ENCODE measurements at places on chromosomes 4 and X.

DNA sequence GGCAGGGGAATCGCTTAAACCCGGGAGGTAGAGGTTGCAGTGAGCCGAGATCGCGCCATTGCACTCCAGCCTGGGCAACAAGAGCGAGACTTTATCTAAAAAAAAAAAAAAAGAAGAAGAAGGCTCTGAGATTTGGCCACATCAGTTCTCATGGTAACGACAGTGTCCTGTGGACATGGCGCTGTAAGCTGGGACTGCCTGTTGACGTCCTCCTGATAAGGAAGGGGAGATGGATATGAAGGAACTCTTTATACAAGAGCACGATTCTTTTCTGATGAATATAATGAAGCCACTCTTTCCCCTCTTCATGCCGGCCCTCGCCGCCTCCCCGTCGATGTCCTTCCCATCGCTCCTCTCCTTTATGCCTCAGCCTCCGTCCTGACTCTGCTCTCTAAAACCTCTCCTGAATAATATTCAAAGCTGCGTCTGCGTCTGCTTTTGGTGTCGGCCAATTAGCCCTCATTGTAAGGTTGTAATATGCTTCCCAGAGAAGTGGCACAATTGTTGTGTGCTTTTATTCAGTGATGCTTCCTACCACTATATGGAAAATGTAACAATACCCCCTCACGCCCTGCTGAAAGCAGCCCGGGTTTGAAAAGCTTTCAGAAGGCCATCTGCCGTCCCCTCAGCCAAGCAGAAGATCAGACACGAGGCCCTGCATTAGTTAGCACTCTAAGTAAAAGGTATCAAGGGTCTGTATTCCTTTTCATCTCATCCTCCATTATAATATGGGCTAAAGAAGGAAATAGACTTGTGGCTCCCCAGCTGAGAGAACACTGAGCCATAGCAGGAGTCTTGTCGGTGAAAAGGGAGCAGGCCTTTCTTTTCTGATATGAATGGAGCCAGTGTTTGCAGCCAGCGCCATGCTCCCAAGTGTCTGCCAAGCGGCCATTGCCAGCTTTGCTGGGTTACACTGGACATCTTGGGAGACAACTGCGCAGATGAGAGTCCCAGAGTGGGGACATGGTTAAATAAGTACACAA is 22.1 kb upstream of the SCOC start:
- DNase-seq = no peak

DNA sequence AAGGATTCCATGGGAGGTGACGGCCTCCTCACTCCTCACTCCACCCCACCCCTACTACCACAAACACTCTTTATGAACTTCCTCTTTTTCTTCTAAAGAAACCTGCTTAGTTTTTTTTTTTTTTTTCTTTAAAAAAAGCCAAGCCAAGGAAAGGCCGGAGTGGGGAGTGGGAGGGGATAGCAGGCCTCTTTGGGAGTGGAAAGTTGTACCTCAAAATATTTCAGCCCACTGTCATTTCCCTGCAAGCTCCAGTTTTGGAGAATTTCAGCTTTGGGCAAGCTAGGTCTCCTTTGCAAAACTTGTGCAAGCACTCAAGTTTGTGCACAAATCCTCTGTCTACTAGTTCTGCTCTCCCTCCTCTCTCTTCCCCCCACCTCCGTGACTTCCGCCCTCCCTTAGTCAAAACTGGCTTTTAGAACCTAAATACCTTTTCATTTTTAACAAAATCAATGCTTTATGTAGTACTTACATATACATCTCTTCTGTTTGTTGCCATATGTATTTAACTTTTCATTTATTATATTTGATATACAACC is 512 bp upstream of the ANTXR2 start:
- DNase-seq = no peak

GRCh38 chr4:188960411-188961093 is 821.3 kb downstream of the TRIML1 start:
- DNase-seq = no peak

DNA sequence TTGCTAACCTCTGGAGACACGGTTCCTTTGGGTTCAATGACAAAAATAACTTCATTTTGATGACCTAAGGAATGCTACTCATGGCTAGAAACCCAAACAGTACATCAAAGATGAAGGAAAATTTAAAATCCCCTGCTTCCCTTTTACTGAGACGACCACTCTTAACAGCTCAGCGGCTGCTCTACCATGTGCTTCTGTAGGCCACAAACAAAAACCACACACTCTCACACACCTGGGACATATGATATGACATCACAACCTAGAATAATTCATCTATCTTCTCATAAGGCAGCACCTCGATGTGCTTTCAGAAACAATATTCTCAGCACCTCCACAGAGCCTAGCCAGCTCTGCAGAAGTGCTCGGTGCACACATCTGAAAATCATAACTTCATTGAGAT is 34.7 kb downstream of the ABLIM2 start:
- no peak for DNase-seq

DNA sequence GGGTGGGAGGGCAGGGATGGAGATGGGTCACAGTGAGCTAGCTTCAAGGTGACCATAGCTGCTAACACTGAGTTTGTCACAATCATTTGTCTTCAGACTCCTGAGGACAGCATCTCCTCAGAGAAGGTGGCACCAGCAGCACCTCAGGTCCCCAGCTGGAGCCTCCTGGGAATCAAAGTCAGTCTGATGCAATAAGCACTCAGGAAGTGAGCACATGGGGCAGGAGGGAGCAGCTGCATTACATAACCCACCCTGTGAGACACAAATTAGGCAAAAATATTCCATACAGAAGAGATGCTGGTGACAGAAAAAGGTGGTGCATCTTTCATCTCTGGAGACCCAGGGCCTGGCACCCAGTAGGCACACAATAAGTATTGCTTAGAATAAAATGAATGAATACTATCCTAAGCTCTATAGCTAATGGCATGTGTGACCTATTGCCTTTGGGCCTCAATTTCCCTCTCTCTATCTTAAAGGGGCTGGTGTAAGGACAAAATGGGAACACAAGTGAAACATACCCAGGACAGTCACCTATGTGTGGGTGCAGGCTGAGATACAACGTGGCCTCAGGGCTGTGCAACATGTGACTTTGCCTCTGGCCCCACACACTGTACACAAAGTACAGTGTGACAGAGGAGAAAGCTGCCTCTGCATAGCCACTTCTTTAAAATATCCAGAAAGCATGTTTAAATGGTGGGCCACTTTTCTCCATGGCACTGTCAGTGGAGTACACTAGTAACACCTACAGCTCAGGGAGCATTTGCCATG is 37.1 kb downstream of the SLC39A8 start:
- DNase-seq = no peak

GRCh38 chr4:8336412-8337075 is 67.0 kb downstream of the HTRA3 start:
- no peak for DNase-seq

- no peak for DNase-seq
Observed at GRCh38 chr4:27048429-27049238, 188.0 kb downstream of the STIM2 start.

DNA sequence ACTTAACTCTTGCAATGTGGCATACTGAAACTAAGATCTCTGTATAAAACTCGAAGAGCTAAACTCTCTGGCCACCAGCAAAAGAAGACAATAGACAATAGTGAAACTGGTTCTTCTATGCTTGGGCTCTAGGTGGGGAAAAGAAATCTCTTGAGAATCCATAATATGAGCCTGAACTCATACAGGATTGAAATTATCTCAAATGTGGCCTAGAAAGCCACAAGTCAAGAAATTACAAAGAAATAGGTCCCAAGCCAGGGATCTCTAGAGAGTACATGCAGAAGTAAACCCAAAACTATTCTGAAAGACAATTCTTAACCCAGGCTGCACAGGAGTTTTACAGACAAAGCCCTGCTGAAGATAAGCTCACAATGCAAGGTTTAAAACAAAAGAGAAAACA is 127.4 kb downstream of the ANAPC10 start:
- no peak for DNase-seq

DNA sequence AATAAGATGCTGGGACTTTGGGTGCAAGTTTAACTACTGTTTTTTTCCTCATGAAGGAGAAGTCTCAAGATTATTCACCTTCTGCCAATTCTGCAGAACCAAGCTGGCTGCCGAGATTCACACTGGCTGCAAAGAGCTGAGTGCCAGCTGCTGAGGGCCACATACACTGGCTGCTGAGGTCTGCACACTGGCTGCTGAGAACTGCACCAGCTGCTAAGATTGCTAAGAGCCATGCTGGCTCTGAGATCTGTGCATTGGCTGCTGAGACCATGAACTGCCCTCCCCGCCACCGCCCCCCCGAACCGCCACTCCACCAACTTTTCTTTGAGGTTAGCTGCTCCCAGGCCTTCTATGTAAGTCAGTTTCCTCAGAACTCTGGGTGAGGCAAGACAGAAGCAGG is 330.3 kb downstream of the CBLL2 start:
- no peak for DNase-seq

DNA sequence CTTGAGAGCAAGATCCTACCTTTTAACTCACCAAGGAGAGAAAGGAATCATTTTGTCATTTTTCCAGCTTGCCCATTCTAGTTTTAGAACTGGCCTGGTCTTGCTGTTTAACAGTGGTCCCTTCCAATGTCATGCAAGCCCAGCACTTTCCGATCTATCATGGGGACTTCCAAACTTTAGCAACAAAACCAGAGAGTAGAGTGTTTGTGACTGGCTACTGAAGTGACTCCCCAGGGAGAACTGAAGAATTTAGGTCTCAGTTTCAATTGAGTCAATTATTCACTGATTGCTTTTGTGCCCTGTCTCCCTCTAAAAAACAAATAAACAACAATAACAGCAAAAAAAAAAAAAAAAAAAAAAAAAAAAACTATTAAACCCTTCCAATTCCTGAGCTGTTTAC is 108.3 kb downstream of the LHFPL1 start:
- DNase-seq = no peak

DNA sequence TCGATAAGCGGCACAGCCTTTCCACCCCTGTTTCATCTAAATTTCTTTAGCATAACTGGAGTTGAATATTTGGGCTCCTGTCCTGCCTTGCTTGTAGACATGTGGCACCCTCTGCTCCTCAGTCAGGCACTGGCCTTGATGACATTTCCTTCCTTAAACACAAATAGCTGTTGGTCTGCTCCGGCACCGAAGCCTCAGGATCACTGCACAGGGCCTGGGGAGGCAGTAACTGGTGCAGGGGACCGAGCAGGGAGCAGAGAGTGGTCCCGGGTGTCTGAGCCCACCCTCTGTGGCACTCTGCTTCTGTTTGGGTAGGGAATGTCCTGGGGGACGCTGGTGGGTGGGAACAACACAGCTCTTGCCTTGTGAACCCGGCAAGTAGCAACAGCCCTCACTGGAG is 13.6 kb downstream of the RGS12 start:
- no peak for DNase-seq

GRCh38 chr4:6907658-6908191 is 1.9 kb upstream of the TBC1D14 start:
- DNase-seq = no peak

DNA sequence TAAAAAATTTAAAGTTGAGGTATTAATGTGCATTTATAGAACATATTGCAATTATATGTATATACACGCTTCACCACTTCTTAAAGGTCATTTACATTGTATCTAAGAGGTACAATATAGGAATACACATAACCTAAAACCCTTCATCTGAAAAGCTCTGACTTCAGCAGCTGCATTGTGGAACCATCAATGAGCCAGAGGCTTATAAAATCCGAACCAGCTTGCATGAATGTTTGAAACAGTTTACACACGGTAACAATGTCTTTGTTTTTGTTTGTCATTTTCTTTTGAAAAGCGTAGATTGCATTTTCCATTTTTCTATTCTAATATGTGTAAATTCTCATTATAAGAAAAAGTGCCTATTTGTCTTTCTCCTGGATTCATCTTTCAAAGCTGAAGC is 221.6 kb downstream of the DCLK2 start:
- no peak for DNase-seq

DNA sequence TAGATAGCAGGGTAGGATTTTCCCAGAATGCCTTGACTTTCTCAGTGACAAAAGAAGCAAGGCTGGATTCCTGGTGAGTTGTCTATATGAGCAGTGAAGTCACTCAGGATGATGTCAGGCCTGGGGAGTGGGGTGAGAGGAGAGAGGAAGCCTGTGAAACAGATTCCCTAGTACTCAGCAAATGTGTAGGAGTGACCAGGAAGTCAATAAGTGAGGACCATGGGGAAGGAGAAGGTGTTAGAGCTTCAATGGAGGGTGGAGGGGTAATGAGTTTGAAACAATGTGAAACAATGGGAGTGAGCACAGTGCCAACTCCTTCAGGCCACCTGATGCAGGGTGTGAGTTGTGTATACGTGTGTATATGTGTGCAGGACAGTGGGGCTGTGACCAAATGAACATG is 2.4 kb upstream of the SLC9A6 start:
- DNase-seq = no peak

GRCh38 chr4:174154215-174154854 is 129.1 kb downstream of the FBXO8 start:
- no peak for DNase-seq

GRCh38 chrX:10892621-10893225 is 218.4 kb upstream of the HCCS start:
- no peak for DNase-seq

DNA sequence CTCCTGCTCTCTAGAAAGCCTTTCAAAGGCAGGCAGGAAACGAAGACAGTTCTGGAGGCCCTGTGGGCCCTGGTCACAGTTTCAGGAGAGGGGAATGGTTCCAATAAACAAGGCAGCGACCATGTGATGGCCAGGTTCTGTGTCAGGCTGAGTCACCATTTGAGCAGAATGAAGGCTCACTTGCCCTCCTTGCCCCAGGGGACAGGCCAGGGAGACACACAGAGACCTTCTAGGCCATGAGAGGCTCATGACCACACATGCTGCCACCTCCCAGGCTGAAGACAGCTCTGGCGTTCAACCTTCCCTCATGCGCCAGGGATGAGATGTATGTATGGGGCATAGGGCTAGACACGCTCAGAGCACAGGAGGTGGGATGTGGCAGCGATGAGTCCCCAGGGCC is 22.9 kb upstream of the TRIM2 start:
- no peak for DNase-seq

GRCh38 chr4:89069481-89069880 is 12.5 kb upstream of the FAM13A start:
- no peak for DNase-seq

DNA sequence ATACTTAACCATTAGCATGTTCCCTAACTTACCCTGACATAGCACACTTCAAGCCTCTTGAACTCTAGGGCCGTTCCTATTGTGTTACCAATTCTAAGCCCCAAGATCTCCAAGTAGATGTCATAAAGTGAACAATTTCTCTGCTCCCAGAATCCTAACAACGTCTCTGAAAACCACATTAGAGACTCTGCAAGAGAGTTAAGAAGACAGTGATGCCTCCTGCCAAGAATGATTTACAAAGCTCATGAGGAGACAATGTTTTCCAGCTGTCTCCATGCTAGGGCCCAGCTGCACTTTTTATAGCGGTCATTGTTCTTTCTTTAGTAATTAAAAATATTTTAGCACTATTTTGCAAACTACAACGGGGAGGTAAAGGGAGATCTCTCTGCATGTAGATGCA is 358.4 kb downstream of the PPP3CA start:
- no peak for DNase-seq

Data from stimulated activated CD8-positive, alpha-beta memory T cell treated with anti-CD3 and anti-CD28 coated beads, Interleukin-7, amount 100 ng/mL, for 4 hours (primary cell).